ENCODE measurements at places on chromosomes 16 and 17. TPM values are rescaled to one million over a fixed set of nuclear protein-coding genes. Genes with fewer than 3 reads are reported as not detected.

- peak; percentile 92 for DNase-seq
These were observed 717 bp downstream of the UBE2Z start for GRCh38 chr17:48908853-48909394.

GRCh38 chr16:17972460-17972943, 364.0 kb downstream of the NPIPA8 start:
- DNase-seq, result no peak

PRR35 gene
- not detected for total RNA-seq

SOX8 gene
- 0.17 TPM for total RNA-seq

CDRT15 gene
- total RNA-seq, result not detected

All from Daoy (cell line).